ENCODE measurements at places on chromosomes 1 and 21. TPM values are rescaled to one million over a fixed set of nuclear protein-coding genes. Genes with fewer than 3 reads are reported as not detected.

Gene AXDND1
- polyA plus RNA-seq = not detected

Gene SLC6A17
- polyA plus RNA-seq = not detected

- DNase-seq = no peak
Observed at GRCh38 chr1:210117198-210117597, 115.4 kb upstream of the SERTAD4 start.

DNA sequence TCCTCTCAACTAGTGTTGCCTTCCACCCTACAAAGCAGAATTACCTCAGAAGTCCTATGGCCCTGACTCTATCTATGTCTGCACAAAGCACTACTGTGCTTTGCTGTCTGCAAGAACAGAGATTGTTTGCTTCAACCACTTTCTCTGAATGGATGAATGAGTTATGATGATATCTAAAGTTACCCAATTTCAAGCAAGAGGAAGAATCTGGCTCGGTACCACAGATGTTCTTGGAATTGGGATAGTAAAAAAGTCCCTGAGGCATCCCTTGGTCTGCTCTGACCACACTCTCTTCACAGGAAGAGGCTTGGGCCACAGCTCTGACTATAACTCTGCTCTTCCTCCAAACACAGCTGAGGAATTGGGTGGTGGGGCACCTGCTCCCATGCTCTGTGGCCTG lies 31.2 kb downstream of the MTARC1 start:
- no peak for DNase-seq

DNA sequence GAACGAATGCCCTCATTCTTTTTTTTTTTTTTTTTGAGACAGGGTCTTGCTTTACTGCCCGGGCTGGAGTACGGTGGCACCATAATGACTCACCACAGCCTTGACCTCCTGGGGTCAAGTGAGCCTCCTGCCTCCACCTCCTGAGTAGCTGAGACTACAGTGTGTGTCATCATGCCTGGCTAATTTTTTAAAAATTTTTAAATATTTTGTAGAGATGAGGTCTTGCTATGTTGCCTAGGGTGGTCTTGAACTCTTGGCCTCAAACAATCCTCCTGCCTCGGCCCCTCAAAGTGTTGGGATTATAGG lies 69.4 kb downstream of the ALG14 start:
- peak; percentile 62 for DNase-seq

- DNase-seq = no peak
Observed at GRCh38 chr1:200072636-200073285, 45.3 kb downstream of the NR5A2 start.

- DNase-seq = no peak
Observed at GRCh38 chr1:212620293-212620692, 11.7 kb downstream of the ATF3 start.

DNA sequence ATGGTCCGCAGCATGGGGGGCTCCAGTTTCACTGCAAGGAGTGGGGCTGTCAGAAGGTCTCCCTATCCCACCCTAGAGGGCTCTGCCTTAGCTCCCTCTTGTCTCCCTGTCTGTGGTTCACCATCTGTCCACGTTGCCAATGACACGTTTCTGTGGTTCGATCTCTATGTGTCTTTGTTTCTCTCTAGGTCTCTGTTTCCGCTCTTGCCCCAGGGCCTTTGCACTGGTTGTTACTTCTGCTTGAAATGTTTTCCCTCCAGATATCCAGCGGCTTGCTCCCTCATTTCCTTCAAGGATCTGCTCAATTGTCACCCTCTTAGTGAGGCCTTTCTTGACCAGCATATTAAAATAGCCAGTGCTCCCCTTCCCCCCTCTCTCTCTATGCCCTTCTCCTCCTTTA lies 8.5 kb upstream of the MRPS15 start:
- no peak for DNase-seq

GRCh38 chr1:204081164-204081790 lies 8.4 kb downstream of the SOX13 start:
- DNase-seq = no peak

- no peak for DNase-seq
Observed at GRCh38 chr1:180598333-180598974, 33.4 kb upstream of the XPR1 start.

DNA sequence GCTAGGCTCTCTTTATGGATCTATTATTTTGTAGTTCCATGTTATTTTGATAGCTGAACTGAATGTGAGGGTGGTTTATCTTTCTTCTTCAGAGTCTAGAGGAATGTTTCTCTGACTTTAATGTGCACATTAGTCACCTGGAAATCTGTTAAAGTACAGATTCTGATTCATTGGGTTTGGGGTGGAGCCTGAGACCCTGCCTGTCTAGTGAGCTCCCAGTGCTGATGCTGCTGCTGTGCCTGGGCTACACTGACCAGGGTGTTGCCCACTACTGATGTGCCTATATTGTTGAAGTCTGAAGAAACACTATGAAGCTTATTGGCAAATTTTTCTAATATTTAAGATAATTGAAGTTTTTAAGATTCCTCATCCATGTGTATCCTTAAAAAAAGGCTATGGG lies 35.9 kb downstream of the CD46 start:
- DNase-seq = no peak

DNA sequence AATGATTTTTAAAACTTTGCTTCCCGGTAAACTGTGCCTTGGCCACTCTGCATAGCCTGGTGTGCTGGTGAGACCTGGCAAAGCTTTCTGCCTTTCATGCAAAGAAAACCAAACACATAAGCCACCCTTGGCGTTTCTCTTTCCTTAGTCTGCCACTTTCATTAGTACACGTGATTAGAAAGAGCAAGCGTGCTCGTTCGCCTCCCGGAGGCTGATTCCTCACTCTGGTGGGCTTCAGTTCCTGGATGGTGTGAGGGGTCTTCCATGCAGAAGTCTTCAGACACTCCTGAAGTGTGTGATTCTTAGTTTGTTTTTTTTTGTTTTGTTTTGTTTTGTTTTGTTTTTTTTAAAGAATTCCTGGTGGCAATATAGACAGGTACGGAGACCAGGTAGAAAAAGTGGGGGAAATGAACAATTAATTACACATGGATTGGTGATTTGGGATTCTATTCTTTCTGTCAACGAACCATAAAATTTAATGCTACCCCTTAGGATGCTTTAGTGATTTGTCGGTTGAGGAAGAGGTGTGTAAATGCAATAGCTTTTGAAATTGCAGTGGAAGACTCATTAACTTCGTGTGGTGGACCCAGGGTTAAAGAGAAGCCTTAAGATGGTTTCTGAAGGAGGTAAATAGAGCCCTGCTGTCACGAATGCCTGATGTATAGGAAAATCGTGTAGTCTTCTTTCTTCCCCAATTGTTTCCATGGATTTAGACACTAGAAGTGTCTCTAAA lies 2.1 kb downstream of the GALNT2 start:
- no peak for DNase-seq

- no peak for DNase-seq
Observed at GRCh38 chr1:61604261-61604660, 120.7 kb downstream of the TM2D1 start.

GRCh38 chr21:42640486-42640885 lies 12.9 kb upstream of the PDE9A start:
- DNase-seq = no peak

DNA sequence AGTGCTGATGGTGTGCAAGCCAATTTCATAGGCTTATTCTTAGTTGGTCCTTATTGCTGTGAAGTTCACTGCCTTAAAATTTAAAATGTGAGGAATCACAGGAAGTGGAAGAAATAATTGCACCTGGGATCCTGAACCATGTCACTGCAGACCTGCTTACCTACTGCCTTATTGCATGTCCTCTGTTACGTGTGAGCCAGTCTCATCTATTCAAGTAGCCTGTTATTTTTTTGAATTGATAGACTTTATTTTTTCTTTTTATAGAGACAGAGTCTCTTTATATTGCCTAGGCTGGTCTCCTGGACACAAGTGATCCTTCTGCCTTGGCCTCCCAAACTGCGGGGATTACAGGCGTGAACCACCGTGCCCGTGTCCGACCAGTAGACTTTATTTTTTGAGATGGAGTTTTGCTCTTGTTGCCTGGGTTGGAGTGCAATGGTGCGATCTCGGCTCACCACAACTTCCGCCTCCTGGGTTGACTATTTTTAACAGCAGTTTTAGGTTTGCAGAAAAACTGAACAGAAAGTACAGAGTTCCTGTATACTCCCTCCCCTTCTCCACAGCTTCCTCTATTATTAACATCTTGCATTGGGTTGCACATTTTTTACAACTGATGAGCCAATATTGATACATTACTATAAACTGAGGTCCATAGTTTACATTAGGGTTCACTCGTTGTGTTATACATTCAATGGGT lies 14.0 kb upstream of the DISC1 start:
- DNase-seq = no peak

- no peak for DNase-seq
Observed at GRCh38 chr1:76198452-76198851, 123.9 kb downstream of the ST6GALNAC3 start.

GRCh38 chr1:161494091-161494735 lies 11.0 kb upstream of the FCGR2A start:
- DNase-seq = no peak

Gene ZFYVE9
- polyA plus RNA-seq = 5.4 TPM

DNA sequence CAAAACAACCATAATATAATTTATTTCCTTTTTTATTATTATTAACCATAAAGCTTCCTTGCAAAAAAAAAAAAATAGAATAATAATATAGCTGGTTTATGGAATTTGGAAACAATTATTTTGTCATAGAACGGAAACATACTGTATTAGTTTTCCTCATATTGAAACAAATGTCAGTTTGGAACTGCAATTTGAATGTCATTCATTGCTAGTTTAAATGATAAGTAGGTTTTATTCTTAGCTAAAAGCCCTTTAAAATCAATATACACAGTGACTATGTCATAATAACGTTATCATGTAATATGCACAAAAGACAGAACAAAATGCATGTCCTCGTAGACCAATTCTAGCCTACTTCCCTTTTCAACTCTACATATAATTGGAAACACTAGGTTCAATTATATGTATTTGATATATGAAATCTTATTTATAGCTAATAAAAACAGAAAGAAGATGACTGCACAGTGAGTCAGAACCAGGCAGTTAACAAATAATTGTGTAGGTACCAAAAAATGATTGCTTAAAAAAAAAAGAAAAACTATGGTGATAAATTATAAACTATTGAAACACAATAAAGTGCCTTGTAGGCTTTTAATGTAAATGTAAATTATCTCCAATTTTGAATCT lies 85.2 kb upstream of the EXO1 start:
- no peak for DNase-seq

DNA sequence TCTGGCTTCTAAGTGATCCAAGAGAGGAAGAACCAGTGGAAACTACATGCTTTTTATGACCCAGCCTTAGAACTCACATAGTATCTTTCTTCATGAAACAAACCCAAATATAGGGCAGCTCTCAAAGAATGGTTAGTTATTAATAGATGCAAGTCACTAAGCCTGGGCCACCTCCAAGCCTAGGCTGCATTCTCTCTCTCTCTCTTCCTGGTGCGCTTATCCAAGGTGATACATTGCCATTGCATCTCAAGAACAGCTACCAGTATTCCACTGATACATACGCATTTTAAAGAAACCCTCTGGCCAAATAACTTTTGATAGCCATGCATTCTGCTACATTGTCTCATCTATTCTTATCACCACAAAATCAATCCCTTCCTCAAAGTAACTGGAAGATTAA lies 455.6 kb upstream of the ADGRL2 start:
- no peak for DNase-seq

- no peak for DNase-seq
Observed at GRCh38 chr1:234091876-234092275, 187.4 kb downstream of the SLC35F3 start.

Gene GUCA2B
- polyA plus RNA-seq = not detected

DNA sequence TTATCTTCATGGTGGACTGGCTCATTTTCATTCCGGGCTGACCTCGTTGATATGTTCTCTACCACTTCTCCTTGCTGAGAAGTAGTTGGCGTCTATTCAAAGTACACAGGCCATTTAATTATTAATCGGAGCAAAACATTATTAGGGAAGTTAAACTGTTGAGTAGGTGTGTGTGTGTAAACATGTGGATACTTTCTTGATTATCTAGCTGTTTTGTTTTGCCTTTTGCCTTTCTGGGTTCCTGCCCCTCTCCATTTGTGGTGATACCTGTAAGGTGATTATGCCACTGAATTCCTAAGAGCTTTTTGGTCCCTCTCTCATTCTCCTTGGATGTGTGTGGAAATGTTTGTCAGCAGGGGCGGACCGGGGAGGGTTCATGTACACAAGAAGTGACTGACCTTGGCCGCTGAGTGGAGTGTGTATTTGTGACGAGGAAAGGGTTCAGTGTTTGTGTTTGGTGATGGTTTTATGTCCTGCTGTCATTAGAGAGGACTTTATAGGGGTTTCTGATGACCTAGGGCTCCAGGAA lies 56.6 kb upstream of the PPP2R5A start:
- DNase-seq = no peak

GRCh38 chr1:208615371-208615770 lies 371.2 kb upstream of the PLXNA2 start:
- no peak for DNase-seq
